IPS-NIHi11 (cell line): ENCODE measurements at places on chromosomes 7 and 10.

DNA sequence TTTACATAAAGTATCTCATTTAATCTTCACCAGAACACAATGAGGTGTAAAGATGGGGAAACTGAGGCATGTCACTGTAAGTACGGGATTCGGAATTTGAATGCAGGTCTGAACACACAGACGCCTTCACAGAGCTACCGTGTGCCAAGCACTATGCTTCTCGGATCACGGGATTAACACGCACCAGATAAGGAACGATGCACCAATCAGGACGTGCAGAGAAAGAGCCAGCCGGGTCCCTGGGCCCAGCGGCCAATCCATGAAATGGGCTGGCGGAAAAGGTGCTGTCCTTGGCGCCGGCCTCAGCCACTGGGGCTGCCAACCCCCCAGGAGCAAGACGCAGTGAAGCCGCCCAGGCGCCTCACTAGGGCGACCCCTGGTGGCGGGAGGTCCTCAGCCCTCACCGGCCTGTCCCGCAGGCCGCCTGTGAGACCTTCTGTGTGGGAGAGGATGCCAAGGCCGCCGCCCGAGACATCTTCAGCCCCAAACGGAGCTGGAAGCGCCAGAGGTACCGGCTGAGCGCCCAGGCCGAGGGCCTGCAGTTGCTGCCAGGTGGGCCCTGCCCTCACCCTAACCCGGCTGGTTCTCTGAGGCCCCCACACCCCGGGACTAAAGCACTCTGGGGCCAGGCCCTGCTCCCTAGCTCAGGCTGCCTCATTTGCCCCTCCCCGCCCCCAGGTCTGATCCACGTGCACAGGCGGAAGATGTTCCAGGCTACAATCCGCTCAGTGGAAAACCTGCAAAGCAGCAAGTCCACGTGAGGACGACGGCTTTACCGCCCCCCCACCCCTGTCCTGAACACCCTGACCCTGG, 15.6 kb downstream of the ATG9B start:
- peak; percentile 87 for DNase-seq

DNA sequence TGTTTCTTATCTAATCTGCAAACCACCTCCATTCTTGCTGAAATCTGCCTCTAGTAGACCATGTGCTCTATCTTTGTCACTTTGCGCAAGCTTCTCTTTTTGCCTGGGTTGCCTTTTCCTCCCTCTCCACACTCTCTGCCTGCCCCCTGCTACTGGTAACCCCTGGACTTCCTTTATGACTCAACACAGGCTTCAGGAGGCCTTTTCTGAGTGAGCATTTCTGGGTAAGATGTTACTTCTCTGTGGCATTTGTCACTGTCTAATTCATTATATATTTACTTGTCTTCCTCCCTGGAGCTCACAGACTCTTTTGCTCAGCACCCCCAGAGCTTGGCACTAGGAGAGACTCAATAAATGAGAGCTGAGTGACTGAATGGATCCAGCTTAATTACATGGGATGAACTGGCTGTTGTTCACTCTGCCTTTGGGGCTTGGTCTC, 8.4 kb downstream of the GOLGA7B start:
- DNase-seq = no peak

- no peak for DNase-seq
Measured at GRCh38 chr10:44102726-44103255, 282.1 kb downstream of the CXCL12 start.

GRCh38 chr10:104501864-104502579, 139.1 kb upstream of the SORCS3 start:
- peak; percentile 44 for DNase-seq

DNA sequence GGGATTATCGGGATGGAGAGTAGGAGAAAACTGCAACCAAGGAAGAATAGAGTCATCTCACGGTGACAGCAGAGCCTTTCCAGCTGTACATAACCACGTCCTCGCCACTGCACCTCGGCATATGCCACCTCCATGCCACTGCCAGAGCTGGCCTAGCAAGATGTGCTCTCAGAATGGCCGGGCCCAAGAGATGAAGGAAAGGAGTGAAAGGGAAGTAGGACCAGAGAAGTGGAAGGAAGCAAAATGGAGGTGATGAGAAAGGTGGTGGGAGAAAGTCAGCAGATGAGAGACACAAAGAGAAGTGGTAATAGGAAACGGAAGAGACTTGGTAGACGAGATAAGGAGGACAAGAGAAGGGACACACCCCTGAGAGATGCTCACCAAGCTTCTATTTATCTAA, 8.0 kb upstream of the CALU start:
- no peak for DNase-seq

DNA sequence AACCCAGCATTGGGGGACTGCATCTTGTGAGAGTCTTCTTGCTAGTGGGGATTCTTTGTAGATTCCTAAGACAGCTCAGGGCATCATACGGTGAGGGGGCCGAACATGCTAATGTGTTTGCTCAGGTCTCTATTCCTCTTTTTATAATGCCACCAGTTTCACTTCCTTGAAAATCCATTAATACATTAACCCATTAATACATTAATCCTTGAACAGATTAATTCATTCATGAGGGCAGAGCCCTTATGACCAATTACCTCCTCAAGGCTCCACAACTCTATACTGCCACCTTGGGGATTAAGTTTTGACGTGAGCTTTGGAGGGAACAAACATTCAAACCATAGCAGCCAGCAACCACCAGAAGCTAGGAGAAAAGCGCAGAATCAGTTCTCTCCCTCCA, 67.2 kb upstream of the POT1 start:
- no peak for DNase-seq

GRCh38 chr10:102118867-102119266, 1.3 kb downstream of the LDB1 start:
- DNase-seq = no peak

- no peak for DNase-seq
Measured at GRCh38 chr10:23337616-23338015, 7.0 kb downstream of the C10orf67 start.

DNA sequence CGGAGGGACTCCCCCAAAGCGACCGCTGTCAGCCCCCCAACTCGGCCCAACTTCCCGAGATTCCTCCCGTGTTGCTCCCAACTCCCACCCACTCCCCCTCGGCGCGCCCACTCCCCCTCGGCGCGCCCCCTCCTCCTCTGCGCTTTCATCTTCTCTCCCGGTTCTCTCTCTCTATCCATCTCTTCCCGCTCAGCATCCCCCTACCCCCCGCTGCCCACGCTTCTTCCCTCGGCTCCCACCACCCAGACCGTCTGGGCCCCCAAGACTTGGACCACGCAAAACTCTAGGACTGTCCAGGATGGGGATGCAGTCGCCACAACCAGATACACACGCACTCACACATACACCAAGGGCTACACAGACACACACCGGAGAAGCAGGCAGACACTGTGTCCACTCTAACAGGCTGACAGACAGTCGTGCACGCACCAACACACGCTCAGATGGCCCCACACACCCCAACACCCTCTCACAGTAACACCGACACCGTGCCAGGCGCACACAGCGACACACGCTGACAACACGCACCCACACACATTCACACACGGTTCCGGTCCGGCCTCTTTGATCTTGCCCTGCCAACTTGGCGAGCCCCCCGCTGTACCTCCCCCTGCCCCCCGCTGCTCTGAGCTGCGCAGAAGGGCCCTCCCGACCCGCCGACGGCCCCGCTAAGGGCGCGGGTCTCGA, 1.1 kb downstream of the GRID1 start:
- DNase-seq = no peak

DNA sequence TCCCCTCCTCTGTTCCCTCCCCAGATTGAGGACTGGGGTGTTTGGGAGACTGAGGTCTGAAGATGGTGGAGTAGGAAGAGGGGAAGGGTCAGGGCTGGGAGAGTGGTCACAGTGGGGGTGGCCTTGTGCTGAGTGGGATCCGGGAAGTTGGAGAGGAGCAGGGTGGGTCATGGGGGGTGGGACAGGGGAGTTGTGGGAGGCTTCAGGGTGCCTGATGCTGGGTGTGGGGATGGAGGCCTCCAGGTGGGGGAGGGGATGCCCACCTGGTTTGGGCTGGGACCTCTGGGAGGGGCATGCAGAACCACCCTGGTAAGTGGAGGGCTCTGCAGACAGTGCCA, 2.6 kb downstream of the ZNF775 start:
- no peak for DNase-seq

- no peak for DNase-seq
Measured at GRCh38 chr10:120593693-120594092, 136.7 kb downstream of the PLPP4 start.

DNA sequence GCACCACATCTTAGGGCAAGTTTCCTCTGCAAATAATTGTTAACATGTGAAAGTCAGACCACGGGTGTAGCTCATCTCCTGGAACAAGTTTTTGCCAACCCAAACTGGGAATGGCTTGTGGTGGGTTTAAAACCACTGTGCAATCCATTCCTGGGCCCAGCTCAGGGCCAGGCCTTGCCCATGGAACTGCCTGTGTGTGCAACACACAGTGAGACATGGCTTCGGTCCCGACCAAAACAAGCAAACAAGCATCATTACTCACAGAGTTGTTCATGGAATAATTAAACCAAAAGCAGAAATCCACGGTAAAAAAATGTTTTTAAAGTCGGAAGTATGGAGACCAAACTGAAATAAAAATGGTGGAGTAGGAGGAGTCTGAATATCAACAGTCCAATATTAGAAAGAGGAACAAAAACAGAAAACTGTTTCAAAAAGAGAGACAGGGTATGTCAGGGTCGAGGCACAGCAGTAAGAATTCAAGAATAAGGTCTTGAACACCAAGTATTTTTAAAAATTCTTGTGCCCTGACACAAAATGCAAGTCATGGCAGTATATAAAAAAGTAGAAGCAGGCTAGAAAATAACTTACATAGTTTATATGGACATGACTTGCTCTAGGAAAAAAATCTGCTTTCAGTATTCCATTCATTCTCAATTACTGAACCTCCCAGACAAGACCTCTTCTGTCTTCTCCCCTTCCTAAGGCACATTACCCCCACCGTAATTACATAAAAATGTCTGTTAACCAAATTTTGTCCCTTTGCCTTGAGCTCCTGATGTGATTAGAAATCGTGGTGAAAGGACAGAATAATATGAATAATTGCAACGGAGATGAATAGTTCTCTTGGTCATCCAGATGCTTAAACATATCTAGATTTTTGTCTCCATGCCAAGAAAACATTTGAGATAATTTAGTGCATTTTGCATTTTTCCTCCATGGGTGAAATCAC, 88.4 kb downstream of the FAS start:
- no peak for DNase-seq

GRCh38 chr10:132645630-132646442, 108.2 kb downstream of the INPP5A start:
- DNase-seq = no peak

DNA sequence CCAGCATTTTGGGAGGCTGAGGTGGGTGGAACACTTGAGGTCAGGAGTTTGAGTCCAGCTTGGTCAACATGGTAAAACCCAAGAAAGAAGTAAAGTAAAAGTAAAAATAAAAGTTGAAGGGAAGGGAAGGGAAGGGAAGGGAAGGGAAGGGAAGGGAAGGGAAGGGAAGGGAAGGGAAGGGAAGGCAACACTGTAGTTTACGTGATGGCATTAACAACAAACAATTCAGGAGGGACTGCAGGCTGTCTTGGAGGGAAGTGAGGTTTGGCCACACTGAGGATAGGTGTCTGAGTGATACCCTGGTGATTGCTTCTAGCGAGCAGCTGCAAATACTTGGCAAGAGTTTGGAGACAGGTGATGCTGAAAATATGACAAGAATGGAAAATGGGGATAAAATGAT, 298.0 kb downstream of the CALN1 start:
- no peak for DNase-seq

DNA sequence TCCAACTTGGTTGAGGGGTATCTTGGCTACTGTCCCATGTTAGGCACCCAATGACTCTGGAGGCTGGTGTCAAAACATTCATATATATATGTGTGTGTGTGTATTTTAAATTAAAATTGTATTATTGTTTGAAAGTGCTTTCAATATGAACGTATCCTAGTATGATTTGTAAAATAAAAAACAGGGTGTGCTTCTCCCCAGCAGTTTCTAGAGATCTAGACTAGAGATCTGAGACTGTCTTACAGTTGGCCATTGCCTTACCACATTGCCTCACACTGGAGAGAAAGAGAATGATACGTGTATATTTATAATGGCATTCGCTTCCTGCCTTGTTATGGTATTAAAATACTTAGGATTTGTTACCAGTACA, 1.2 kb downstream of the BAG3 start:
- DNase-seq = no peak

DNA sequence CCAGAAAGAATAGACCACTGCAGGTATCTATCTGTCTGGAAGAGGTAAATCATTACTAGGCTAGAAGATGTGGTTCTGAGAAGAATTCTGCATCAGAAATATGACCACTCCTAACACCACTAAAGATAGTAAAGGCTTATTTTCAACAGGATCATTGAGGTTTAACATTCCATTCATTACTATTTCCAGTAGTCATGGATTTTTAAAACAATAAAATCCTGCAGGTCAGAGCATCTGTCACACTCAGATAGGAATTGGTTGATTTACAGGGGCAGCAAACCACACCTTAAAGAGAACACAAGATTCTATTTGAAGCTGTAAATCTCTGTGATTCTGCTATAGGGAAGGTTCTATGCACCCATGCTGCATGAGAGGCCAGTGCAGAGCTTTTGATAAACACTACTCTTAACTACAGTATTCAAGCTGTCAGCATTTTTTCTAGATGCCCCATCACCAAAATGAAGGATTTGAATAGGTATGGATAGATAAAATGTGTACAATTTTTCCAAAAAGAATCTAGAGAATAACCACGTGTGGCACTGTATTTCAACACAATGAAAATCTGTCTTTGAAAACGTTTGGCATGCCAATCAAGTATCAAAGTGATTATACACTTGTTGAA, 14.6 kb downstream of the LRRC17 start:
- DNase-seq = no peak

DNA sequence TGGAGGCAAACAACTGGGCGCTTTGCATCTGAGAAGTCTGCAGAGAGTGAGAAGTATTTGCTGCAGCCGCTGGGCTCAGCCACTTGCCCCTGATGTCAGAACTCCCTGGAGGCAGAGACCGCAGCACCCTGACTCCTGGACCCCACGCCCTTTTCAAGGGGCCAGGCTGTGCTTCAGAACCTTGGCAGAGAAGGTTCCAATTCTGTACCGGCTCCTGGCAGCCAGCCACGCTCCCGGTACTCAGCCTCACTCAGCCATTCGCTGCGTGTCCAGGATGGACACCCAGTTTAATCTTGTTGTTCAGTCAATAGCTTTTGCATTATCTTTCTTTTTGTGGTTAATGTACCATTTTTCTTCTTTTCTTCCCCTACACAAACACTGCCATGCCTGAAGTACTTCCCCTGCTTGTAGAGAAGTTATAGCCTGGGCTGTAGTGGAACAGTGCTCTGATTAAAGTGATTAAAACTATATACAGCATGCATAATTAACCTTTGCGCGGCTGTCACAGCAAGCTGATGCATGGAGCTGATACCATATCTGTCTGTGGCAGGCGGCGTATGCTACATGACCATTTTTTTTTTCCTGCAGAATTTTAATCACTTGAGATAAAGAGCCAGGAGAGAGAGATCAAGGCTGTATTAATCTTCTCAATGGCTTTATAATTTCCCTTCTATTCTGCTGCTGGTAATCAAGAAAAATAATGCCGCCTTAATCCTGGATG, 578.5 kb downstream of the SDK1 start:
- DNase-seq = no peak

- no peak for DNase-seq
Measured at GRCh38 chr10:63718006-63718405, 196.8 kb downstream of the REEP3 start.

- no peak for DNase-seq
Measured at GRCh38 chr10:78871796-78872195, 197.0 kb upstream of the ZMIZ1 start.
